ENCODE measurements at places on chromosomes 11 and 22.

DNA sequence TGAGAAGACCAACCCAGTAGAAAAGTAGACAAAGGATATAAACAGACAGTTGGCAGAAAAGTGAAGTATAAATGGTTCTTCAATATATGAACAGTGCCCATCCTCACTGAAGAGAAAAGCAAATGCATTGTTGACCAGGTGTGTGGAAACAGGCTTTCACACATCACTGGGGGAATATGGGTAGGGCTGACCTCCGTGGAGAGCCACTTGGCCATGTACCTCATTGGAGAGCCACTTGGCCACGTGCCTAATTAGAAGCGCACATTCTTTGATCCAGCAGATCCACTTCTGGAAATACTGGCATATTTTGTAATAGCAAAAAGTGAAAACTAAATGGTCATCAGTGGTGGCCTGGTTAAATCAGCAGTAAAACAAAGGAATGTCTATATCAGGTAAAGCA, 43.2 kb downstream of the PPP6R3 start:
- DNase-seq, result no peak

- DNase-seq, result no peak
Measured at GRCh38 chr22:23922921-23923320, 28.7 kb downstream of the MIF start.

DNA sequence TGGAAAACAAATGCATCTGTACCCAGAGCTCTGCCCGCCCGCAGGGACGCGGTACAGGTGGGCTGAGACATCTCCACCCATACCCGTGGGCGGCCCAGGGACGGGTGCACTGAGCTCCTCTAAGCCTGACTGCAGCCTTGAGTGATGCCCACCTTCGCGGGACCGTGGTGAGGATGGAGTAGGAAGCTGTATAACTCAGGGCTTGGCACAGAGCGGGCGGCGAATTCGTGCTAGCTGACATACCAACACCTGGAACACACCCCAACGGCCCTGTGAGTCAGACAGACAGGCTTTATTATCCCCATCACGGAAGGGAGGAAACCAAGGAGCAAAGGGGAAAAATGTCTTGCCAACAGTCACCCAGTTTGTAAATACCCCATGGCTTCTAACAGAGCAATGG, 61.9 kb downstream of the SMCO4 start:
- no peak for DNase-seq

GRCh38 chr11:7969756-7970646, 4.8 kb upstream of the NLRP10 start:
- no peak for DNase-seq

DNA sequence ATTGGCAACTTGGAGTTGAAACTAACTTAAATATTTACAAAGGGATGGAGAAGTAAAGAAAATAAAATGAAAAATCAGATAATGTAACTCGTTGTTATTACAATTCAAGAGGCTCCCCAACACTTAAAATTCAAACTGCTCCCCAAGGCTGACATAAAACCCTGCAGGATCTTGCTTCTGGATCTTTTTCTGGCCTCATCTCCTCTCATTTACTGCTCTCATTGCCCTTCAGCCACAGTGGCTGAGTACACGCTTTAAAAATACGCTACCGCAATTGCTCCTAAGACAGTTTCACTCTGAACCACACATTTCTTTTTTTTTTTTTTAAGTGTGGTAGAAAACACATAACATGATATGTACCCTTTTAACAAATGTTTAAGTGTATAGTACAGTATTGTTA, 718.1 kb upstream of the ANO3 start:
- no peak for DNase-seq

DNA sequence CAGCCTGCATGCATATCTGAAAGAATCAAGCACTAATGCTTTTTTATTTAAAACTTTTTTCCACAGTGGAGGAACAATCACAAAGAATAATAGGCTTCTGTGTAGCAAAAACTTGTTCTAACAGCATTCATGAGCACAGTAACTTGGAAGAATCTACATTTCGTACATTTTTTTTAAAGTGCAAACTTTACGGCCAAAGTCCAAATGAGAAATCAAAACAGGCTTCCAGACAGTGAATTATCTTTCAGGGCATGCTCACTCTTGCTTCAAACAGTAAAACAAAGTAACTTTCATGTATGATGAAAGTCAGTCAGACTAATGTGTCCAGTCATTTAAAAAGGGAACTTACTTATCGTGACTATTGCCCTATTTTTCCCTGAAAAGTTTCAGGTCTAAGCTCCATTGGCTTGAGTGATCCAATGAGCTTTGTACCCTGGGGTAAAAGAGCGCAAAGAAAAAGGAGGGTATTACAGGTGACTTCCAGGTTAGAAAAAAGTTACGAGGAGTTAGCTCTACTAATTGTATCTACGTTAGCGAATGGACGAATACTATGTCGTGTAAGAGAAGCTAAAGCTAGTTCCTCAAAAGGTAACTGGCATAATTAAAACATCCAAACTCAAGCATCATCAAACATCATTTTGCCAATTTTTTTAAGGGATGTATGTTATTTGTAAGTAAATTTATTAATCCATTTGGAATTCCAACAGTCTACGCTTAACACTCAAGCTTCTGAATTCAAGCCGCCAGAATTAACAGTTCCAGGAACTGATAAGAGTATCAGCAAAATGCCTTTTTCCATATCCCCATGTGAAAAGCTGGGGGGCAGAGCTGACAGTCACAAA, 1.7 kb downstream of the PICALM start:
- no peak for DNase-seq

DNA sequence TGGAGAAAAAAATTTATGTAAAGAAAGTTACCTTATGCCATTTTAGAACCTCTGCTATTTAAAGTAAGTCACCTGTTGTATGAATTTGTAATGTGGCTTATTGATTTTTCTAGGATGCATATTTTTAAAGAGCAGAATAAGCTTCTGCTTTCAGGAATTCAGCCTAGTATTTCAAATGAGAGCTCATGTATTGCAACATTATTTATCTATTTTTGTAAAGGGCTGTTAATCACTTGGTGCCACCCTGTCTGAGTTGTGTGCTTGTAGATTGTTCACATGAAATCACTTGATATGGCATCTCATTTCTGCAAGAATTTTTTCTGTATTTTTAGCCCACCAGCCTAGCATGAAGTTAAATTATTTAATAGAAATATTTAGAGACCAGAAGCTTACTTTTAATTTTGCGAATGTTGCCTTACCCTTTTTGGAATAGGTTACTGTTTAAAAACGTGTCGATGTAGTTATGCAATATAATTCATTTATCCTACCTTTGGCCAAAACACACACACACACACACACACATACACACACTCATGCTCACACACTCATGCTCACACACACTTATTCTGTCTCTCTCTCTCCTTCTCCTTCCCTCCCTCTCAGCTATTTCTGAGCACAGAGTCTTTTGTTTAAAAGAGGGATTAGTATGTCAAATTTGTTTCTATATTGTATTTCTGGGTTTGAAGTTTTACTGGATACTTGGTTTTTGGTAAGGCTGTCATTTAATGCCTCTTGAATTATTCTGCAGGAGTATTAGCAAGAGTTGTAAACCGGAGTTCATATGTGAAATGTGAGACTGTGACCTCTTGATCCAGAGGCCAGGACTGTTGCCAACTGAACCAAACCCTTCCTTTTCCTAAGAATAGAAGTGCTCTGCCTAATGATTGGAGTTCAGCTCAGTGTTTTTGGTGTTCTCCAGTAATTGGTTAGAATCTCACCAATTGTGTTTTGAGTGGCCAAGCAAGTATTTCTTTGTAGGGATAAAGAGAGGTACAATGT, 34.4 kb downstream of the YAP1 start:
- no peak for DNase-seq

GRCh38 chr11:57322256-57323166, 2.2 kb downstream of the TNKS1BP1 start:
- no peak for DNase-seq

DNA sequence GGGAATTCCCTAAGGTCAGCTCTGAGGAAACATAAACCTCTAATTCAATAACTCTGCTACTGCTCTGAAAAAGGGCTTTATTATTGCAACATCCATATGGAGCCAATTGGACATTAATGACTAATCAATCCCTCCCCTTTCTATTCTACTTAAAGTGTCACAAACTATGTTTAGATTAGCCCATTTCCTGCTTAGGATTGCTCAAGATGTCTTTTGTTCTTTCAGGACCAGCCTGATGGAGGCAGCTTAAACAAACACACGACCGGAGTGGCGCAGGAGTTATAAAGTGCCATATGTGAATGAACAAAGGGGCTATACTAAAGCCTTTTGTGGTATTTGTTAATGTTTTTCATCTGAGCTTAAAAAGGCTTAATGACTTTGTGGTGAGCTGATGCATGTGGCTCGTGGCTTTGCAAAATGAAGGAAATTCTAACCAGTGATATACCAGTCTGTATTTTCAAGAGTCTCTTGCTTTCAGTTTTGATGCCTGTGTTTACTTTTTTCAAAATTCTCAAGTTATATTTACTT, 354.4 kb downstream of the SOX6 start:
- DNase-seq, result no peak

DNA sequence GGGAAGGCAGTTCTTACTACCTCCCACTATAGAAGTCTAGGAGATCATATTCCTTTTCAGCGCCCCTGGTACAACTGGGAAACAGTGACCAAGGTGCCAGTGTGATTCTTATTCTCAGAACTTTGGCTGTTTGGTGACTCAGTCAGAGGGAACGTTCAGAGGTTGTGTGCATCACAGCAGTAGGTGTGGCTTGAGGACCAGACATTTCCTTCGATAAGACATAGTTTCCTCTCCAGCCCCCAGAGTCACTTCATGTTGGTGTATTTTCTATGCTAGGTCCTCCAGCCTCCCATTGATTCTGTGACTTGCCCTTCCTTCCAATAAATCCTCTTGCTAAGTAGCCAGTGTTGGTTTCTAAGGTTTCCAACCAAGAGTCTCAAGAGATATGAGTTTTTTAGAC, 171.9 kb upstream of the MPPED2 start:
- DNase-seq, result no peak

GRCh38 chr22:24875862-24876506, 70.0 kb downstream of the SGSM1 start:
- no peak for DNase-seq

DNA sequence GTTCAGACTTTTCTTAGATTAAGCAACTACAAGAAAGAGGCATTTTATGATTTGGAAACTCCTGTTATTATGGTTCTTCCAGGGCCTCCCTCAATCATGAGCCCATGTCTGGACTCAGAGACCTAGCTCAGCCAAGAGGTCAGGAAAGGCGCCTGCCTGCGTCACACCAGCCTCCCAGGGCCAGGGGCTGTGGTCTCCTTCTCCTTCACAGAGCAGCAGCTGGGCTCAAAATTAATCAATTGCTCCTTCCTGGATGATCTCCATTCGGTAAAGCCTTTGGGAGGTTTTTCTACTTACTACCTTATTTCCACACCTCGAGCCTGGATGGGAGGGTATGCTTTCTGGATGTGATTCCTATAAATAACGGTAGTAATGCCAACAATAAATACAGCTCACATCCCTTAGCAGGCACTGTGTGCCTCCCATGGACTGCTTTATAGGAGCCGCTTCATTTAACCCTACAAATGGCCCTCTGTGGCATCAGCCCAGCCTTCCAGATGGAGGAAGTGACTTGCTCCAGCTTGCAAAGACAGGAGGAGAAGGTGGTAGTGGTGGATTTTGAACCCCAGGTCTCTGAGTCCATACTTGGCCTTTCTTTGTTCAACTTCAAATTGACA, 1445.6 kb downstream of the TBC1D22A start:
- DNase-seq, result no peak

DNA sequence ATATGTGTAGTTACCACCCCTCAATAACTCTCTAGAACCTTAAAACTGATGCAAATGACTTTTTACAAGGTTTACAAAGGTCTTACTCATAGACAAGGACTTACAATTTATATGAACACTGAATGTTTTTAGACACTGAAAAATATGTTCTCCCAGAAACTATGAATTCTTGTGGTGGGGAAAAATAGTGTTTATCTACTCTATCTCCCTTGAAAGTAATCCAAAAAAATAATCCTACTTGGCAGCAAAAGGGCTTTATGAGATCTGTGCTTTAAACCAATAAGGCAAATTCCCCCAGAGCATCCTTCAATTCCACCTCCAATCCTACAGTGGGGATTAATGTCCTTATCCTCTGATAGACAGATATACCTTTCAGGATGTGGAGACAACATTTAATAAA, 1984.1 kb upstream of the RAG2 start:
- no peak for DNase-seq

DNA sequence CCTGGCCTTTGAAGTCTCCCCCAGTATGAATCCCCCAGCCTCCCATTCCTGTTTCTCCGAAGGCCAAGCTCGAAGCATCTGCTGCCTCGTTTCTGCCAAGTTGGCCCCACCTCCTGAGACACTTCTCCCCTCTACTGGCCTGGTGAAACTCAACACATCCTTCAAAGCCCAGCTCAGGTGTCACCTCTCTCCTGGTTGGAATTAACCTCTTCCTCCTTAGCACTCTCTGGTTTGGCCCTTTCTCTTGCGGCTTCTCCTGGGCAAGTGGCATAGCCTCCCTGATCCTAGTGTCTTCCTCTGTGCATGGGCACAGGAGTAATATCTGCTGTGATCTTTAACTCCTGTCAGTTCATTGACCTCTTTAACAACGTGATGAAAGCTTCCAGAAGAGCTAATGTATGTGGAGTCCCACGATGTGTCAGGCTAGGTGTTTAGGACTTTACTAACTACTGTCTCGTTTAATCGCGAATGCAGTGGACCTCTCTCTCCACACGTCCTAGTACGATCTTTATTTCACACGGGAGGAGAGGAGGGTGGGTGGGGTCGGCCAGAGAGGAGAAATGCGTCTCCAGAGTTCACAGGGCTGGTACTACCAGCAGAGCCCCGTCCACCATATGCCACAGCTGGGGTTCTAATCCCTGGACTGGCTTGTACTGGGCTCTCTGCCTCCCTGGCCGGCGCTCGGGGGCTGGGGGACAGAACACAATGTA, 826 bp upstream of the PTPRJ start:
- DNase-seq, result no peak
